ENCODE measurements at places on chromosomes 2 and 18.

GRCh38 chr2:64732146-64732545, 78.4 kb upstream of the SERTAD2 start:
- no peak for DNase-seq

DNA sequence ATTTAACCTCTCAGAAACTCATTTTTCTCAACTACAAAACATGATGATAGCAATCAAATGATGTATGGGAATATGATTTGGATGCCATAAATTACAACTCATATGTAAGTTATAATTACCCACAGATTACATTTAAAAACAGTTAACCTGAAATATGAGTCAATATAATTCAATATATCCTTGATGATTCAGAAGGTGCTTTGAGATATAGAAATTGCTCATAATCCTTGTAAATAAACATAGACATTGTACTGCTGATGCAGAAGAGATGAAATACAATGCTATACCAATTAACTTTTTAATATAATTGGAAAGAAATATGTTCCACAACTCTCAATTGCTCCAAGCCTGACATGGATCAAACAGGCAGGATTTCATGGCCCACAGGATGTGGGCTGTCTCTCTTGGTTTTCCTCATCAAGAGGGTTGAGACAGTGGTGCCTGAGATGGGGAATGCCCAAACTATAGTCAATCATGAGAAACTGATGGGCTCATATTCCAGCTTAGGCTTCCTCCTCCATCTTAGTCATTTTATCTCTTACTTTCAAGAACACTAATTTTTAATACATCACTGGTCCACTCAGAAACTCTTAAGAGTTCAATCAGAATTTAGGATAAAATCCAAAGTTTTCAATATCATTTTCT, 49.4 kb downstream of the NCKAP5 start:
- no peak for DNase-seq

DNA sequence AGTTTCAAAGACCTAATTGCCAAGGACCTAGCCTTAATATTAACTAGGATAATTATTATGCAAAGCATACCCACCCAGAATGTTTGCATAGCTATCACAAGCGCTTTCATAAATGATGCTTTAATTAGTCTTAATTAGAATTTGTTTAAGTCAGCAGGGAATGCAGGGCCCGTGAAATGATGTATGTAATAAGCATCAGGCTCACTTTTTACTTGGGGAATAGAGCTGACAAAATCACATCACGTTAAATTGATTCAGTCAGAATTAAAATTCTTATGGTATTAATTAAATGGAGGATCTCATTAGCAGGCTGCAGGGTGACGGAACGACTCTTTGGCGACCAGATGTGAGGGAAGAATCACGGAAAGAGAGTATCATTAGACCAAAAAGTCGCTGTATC, 264.5 kb downstream of the GPD2 start:
- DNase-seq, result no peak

- DNase-seq, result no peak
These were observed 11.7 kb downstream of the AQP12B start for GRCh38 chr2:240670950-240671349.
